Esophagus muscularis mucosa (tissue), 4 donors: ENCODE measurements at places on chromosomes 5 and 9.

DNA sequence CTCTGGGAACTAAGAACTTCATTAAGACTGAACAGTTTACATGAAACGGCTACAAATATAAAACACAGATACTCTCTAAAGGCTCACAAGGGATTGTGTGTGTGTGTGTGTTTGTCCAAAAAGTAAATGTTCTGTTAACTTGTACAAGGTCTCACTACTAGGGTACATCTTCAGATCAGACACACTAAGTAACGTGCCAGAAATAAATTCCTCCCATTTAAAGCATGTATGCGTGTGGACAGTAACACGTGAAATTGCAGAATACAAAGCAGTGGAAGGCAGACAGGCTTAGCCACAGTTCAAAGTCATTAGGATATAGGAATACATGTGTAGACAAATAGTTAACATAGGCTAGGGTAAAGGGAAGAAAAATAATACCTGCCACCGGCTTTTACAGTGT, 1.8 kb downstream of the BNC2 start:
- DNase-seq, result no peak
- no peaks in the 10 kb centered on the region for H3K27me3 ChIP-seq
- H3K4me1 ChIP-seq, result peaks cover 11% of the 10 kb centered on the region
- no peaks in the 10 kb centered on the region for H3K36me3 ChIP-seq

DNA sequence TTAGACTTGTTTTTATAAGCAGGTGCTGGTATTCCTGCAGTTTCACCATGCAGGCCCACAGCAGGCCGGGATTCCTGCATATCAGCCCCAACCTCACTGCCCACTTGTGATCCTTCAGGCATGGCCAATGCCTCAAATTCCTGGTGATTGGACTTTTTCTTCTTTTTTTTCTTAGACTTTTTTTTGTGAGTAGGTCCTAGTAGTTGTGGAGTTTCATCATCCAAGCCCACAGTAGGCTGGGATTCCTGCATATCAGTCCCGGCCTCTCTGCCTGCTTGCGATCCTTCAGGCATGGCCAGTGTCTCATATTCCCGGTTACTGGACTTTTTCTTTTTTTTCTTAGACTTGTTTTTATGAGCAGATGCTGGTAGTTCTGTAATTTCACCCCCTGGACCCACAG, 4.8 kb downstream of the TTF1 start:
- DNase-seq, result no peak
- H3K4me1 ChIP-seq, result peaks cover 22% of the 10 kb centered on the region
- no peak overlapping the region for H3K27ac ChIP-seq
- H3K27me3 ChIP-seq, result no peaks in the 10 kb centered on the region

- no peak for DNase-seq
- no peak overlapping the region for H3K27ac ChIP-seq
- no peaks in the 10 kb centered on the region for H3K27me3 ChIP-seq
- no peak overlapping the region for H3K4me3 ChIP-seq
Observed at GRCh38 chr5:158958021-158958994, 141.4 kb downstream of the EBF1 start.

GRCh38 chr9:83336706-83337105, 201.5 kb downstream of the FRMD3 start:
- no peaks in the 10 kb centered on the region for H3K27me3 ChIP-seq
- no peaks in the 10 kb centered on the region for H3K4me1 ChIP-seq
- H3K27ac ChIP-seq, result no peak overlapping the region
- no peak for DNase-seq

- peaks cover 16% of the 10 kb centered on the region for H3K36me3 ChIP-seq
- no peaks in the 10 kb centered on the region for H3K27me3 ChIP-seq
- H3K27ac ChIP-seq, result no peak overlapping the region
- no peak for DNase-seq
Observed at GRCh38 chr9:124309667-124310084, 51.9 kb downstream of the NEK6 start.

DNA sequence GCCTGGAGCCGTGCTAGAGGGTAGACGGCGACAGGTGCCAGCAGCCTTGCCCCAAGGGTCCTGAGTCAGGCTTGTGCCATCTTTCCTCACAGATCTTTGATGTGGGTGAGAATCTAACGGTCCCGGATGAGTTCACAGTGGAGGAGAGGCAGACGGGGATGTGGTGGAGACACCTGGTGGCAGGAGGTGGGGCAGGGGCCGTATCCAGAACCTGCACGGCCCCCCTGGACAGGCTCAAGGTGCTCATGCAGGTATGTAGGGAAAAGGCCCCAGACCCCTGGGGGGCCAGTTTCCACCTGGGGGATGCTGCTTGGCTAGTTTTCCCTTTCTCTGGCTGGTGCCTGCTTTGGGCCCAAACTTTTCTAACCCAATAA, 24.0 kb downstream of the PTGES2 start:
- peaks cover 58% of the 10 kb centered on the region for H3K4me1 ChIP-seq
- H3K4me3 ChIP-seq, result no peak overlapping the region
- no peaks in the 10 kb centered on the region for H3K27me3 ChIP-seq

DNA sequence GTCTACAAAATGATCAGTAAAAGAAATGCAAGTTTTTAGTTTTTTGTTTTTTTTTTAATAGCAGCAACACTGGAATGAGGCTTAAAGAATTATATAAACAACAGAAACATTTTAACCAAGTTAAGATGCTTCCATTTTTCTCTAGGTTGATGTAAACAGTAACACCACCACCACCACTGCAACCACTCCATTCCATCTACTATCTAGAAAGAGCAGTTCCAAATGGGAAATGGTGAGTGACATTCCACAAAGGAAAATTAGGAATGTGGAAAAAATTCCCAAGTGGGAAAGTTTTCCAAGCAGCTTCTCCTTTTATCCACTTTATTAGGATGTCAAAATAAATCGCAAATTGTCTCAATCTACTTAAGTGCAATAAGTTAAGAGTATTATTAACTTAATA, 32.6 kb downstream of the SLC38A9 start:
- no peaks in the 10 kb centered on the region for H3K36me3 ChIP-seq
- H3K4me1 ChIP-seq, result peaks cover 8% of the 10 kb centered on the region
- no peak for DNase-seq
- H3K27me3 ChIP-seq, result no peaks in the 10 kb centered on the region
- no peak overlapping the region for H3K27ac ChIP-seq
- H3K4me3 ChIP-seq, result no peak overlapping the region

GRCh38 chr5:82351754-82352145, 73.6 kb upstream of the RPS23 start:
- no peaks in the 10 kb centered on the region for H3K27me3 ChIP-seq
- H3K4me3 ChIP-seq, result no peak overlapping the region
- no peak overlapping the region for H3K27ac ChIP-seq
- H3K36me3 ChIP-seq, result no peaks in the 10 kb centered on the region

DNA sequence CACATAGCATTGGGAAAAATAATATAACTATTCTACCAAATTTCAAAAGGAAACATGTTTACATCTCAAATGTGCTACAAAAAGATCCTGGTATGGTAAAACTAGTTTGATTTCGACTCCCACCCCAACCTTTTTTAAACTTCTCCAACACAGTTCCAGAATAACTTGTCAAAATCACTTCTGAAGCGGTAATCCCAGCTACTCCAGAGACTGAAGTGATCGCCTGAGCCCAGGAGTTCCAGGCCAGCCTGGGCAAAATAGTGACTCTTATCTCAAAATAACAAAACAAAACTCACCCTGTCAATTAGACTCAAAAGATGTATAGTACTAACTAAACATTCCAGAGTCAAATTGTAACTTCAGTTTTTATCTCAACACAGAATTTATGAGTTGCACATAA, 71.3 kb upstream of the RNF38 start:
- no peaks in the 10 kb centered on the region for H3K27me3 ChIP-seq
- peaks cover 12% of the 10 kb centered on the region for H3K4me1 ChIP-seq
- DNase-seq, result no peak
